Upper lobe of right lung (tissue), 1 donor: ENCODE measurements at places on chromosomes 2 and 18.
A peak's percentile ranks its signal among the peaks of the same experiment; 100 is the strongest.

GRCh38 chr2:153474407-153474806 lies 4.2 kb downstream of the RPRM start:
- no peak for DNase-seq

- DNase-seq, result no peak
Measured at GRCh38 chr2:121359716-121360565, 74.9 kb upstream of the TFCP2L1 start.

GRCh38 chr18:80176334-80177073 lies 67.4 kb downstream of the ADNP2 start:
- peak; percentile 45 for DNase-seq

DNA sequence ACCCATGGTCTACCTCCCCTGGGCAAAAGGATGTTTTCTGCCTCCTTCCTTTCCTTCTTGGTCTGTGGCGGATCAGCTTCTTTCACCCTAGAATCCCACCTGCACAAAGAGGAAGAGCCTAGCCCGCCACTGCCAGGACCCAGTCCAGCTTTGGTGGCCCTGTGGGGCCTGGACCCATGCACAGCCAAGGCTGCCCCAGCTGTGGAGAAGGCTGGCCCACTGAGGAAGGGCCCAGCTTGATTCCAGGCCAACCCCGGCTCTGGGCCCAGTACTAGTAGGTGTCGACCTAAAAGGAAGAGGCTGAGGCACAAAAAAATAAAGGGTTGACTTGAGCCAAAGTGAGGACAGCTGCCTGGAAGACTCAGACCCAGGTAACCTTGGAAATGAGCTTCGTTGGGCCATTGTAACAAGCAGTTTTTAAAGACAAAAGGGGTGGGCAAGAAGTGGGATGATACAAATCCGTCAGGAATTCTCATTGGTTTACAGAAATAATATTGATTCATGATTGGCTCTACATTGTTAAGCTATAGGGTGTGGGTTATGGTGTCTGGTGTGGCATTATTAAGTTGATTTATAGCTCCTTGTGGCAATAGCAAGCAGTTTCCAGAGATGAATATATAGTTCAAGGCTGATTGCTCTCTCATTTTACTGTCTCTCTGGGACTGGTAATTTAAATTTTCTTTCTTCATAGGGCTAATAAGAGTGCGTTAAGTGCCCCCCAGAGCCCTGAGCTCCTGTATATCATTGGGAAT lies 29.8 kb upstream of the MAL start:
- no peak for DNase-seq

DNA sequence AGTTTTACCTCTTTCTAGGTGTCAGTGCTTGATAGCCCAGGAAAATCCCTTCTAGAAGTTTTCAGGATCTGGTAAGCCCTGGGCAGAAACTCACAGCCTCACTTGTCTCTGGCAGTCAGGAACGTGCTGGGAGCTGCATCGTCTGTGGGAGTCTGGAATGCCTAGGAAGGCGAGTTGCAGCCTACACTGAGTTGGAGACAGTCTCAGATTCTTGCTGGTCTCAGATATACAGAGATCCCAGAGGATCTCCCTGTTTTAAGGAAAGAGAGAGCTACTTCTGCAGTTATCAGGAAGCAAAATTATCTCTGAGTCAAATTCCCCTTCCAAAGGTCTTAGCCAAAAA lies 104.4 kb upstream of the CDC42EP3 start:
- DNase-seq, result no peak

DNA sequence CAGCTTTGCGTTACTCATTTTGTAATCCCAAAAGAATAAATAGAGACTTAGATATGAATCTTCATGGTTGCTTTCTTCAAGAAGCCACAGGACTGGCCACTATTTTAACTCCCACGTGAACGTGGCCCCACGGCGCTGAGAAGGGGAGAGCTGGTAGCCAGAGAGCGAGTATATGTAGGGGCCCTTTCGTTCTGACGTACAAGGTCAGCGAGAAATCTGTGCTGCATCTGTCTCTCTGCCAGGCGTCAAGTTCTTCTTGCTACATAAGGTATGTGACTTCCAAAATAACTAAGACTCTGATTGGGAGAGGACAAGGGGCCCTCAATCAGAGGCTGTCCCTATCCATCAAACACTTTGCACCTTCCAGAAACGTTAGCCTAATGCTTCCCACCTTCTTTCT lies 149.2 kb downstream of the PLEKHA3 start:
- no peak for DNase-seq

DNA sequence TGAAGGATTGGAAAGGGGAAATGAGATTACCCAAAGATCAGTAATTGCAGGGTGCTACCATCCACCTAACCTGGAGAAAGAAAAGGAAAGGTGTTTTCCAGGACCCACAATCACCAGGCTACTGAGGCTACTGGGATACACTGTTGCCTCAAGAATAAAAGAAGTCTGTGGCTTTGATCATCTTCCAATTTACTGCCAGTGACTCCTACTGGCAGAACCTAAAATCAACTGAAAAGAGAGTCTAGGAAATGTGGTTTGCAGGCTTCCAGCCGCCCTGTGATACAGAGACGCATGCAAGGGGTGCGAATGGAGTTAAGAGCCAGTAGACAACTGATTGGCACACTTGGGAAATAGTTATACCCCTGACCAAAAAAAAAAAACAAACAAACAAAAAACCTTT lies 16.6 kb upstream of the TTL start:
- DNase-seq, result no peak

DNA sequence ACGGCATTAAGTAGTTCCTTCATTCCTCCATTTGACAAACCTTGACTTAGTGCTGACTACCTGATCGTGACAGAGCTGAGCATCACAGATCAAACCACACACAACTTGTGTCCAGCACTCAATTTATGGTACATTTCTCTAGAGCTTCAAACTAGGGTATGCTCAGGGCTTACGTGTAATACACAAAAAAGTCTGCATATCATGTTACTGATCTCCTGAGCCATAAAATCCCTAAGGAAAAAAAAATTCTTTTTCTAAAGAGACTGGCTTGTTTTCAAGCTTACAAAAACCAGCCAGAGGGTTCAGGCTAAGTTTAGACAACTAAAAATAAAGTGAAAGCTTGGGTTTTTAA lies 88.0 kb upstream of the ALKAL2 start:
- no peak for DNase-seq

GRCh38 chr18:64674694-64675093 lies 525.8 kb upstream of the LINC00305 start:
- no peak for DNase-seq

DNA sequence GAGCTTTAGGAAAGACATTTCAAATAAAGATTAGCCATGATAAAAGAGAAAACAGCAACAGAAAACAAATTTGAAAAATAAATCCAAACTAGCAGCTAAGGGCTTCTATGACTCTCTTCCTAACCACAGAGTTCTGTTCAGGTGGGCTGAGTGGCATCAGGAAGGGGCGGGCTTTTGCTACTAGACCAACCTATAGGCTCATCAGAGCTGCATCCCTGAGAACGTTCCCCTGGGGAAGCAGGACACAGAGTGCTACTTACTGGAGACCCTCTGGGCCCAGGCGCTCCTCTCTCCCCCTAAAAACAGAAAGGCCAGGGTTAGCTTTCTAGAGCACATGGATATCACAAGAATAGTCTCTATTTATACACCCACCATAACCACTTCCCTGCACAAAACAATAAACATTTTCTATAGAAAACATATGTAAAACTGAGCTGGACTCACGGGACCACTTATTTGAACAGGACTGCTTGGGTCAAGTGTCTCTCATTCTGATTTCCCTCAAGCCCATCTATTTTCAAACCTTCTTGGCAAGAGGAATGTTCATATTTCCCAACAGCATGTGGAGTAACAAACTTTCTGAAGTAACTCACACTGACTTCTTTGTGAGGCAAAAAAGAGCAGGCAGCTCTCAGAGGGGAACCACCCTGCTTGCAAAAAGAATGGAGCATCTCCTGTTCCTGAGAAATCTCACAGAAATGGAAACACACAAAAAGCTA lies 78.9 kb upstream of the LMAN1 start:
- DNase-seq, result no peak

DNA sequence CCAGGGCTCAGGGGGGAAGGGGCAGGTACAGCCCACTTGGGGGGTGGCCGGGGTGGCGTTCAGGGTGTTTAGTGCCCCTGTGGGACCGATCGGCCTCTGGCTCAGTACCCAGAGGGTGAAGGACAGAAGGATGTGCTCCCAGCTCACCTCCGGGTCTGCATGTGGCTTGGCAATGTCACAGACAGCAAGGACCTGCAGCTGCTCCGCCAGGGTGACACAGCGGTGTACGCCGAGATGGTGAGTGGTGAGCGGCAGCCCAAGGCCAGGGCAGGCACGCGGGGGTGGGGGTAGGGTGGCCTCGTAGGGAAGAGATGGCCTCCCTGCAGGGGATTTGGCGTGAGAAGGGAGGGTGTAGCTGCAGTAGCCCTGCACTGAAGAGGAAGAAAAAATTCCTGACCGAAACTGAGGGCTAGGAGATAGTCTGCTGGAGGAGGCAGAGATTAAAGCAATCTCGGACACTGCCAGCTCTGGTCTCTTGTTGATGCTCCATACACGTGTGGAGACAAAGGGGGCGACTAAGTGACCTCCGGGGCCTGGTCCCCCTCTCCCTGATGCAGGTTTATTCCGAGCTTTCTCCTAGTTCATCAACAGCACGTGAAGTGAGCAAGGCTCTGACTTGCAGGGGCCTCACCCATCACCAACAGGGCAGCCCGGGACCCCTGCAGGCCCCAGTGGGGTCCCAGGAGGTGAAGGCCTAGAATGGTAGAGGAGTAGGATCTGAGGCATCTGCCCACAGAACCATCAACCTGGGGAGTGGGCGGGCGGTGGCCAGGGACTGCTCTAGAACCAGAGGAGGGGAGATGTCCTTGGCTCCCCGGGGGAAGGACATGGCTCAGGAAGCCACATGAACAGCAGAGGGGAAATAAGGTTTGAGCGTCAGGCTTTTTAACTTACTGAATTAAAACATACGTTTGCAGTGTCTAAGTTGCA lies 45.4 kb downstream of the FER1L5 start:
- DNase-seq, result no peak
